ENCODE measurements at places on chromosomes 5 and 9.
A peak's percentile ranks its signal among the peaks of the same experiment; 100 is the strongest.

GRCh38 chr5:9617739-9618504, 12.2 kb downstream of the TAS2R1 start:
- no peak for DNase-seq

DNA sequence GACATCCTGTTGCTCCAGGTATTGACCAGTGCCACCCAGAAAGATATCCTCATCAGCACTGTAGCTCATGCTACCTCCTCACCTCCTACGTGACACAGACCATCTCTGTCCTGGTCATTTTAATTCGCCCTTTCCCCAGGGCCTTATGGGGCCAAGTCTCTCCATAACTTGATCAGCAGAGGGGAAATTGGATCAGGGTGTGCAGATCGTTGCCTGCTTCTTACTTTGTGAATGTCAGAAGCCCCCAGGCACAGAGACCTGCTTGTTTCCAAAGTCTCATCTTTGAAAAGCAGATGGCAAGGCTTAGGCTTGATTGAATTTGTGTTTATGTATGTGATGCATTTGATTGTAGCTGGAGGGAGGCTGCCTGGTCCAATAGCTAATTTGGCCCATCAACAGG, 8.8 kb upstream of the DBH start:
- DNase-seq = no peak

- DNase-seq = no peak
Measured at GRCh38 chr9:39587844-39588499, 232.5 kb downstream of the SPATA31A1 start.

GRCh38 chr9:129640871-129641749, 841 bp downstream of the ASB6 start:
- DNase-seq = no peak

- DNase-seq = peak; percentile 51
Measured at GRCh38 chr5:149063017-149063687, at the start of gene SH3TC2. Gene SH3TC2, minus strand, starts transcription at chr5:149063062. Its CDS starts 40 bp downstream, at chr5:149063022.

DNA sequence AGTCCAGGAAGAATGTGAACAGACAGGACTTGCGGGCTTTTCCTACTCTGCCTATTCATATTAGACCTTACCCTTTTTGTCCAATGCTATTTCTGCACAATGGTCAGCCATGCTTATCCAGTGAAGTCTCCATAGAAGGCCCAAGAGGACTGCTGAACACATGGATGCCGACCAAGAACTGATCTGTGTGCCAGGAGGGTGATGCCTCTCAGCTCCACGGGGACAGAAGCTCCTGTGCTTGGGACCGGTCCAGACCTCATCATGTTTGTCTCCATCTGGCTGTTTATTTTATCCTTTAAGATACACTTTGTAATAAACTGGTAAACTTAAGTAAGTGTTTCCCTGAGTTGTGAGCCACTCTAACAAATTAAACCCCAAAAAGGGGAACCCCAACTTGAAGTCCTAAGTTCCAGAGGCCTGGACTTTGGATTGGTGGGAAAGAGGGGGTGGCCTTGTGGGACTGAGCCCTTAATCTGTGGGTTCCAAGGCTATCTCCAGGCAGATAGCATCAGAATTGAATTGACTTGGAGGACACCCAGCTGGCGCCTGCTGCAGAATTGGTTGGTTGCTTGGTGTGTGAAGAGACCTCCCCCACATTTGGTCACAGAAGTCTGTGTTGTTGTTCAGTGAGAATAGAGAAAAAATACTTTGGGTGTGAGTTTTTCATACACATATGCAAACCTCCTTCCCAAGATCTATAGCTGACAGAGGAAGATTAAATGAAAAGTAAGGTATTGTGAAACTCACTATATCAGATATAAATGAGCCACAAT, 57.9 kb upstream of the ANKH start:
- no peak for DNase-seq

GRCh38 chr5:97377582-97377981, 194.5 kb upstream of the RIOK2 start:
- DNase-seq = no peak

- no peak for DNase-seq
Measured at GRCh38 chr5:119878712-119879111, 249.4 kb downstream of the FAM170A start.

GRCh38 chr9:121972501-121972981, 120.6 kb downstream of the TTLL11 start:
- DNase-seq = no peak

- no peak for DNase-seq
Measured at GRCh38 chr5:77181173-77181572, 29.3 kb upstream of the PDE8B start.

DNA sequence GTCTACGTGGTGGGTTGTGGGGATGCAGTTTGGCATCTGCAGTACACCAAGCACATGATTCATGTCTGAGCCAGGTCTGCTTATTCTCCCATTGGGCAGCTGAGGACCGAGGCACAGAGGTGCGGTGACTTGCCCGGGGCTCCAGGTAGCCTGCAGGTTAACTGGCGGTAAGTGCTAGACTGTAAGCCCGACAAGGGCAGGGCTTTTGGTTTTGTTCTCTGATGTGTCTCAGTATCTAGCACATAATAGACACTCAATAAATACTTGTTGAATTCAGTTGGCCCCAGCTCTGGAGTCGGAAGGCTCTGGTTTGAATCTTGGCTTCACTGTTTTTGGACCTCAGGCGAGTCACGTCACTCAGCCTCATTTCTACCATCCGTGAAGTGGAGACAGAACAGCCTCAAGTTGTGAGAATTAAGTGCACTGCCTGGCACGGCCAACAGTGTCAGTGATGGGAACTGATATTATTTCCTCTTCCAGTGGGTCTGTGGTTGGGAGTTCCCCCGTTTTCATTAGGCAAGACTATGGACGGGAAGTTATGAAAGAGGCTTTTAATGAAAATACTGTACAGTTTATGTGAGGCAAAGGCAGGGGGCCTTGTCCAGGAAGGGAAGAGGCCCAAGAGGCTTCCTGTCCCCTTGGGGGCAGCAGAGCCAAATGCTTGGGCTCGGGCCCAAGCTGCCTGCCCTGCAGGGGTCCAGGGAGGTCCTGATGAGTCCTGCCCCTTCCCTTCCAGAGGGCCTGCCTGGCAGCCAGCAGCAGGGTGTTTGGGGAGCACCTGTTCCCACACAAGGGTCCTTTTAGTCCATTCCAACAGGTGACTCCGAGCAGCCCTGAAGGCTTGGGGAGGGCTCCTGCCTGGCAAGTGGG, 3.3 kb downstream of the PRELID1 start:
- DNase-seq = no peak

DNA sequence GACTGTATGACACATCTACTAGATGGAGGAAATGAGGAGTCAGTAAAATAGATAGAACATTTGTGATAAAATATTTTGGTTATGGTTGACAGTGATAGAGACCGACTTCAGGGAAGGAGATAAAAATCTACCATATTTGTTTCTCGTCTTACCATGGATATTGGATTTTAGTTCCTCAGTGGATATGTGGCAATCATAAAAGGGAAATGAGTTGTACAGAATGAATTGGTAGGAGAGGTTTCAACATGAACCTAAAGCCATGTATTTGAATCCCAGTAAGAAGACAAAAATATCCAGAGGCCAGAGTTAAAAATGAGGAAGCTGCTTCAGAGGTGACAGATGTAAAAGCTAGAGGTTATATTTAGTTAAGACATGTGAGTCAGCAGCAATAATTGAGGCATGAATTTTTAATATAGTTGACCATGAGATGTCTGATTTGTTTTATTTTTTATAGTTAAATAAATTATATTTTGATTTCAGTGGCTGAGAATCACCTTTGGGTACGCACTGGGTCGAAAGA, 480.4 kb upstream of the TUSC1 start:
- no peak for DNase-seq

Data from neuronal stem cell (in vitro differentiated cells).